Psoas muscle (tissue), 8 donors: ENCODE measurements at places on chromosomes 6 and 20.
A peak's percentile ranks its signal among the peaks of the same experiment; 100 is the strongest.

GRCh38 chr6:143594647-143595046 lies 83.1 kb upstream of the PHACTR2 start:
- no peak for DNase-seq

DNA sequence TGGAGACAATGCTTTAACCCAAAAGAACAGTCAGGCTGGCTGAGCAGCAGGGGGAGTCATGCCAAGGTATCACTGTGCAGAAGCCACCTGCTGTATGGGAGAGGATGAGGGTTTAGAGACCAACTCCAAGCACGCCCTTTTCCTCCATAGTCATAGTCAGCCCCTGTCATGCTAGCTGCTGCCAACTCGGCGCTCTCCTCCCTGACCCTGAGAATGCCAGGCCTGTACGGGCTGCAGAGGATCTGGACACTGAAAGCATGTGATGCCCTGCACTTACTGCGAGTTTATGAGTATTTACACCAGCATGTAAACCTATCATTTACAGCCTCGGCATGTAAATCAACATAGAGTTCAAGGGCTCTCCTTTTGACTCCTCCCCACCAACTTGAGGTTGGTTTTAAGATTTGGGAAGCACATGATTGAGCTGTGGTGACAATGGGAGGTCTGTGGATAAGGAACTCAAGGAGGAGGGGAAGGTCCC lies 11.7 kb upstream of the SCUBE3 start:
- DNase-seq, result no peak

- DNase-seq, result no peak
These were observed 42.6 kb downstream of the RBM38 start for GRCh38 chr20:57433657-57434389.

DNA sequence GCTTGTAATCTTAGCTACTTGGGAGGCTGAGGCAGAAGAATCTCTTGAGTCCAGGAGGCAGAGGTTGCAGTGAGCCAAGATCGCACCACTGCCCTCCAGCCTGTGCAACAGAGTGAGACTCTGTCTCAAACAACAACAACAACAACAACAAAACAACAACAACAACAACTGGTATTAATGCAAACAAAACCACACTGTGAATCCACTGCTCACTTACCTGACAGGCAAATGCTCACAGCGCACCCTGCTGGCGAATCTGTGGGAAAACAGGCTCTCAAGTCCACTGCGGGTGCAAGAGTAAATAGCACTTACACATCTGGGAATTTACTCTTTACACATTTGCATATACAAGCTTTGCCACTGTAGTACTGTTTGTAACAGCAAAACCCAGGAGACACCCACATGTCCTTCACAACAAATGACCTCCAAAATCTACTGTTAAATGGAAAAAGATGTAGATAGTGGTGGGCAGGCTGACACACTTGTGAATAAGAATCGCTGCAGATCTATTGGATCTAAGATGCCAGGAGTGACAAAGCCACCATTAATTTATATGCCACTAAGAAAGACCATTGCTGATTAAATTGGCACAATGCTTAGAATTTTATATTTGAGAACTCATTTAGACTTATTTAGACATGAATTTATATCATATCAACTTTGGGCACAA lies 29.3 kb downstream of the NSFL1C start:
- peak; percentile 87 for DNase-seq

DNA sequence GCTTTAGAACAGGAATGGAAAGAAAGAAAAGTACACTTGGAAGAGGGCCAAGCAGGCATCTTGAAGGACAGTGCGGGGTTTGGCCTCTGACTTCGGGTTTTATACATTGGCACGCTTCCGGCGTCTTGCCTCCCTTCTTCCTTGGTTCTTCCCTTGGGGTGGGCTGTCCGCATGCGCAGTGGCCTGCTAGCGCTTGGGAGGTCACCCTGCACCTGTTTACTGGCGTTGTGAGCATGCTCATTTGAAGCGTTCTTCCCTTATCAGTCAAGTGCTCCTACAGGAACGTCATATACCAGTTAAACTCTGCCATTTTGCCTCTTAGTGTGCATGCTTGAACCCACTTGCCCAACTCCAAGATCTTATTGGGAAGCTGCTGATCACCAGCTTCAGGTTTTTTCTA lies 230.0 kb downstream of the TTLL2 start:
- DNase-seq, result no peak

DNA sequence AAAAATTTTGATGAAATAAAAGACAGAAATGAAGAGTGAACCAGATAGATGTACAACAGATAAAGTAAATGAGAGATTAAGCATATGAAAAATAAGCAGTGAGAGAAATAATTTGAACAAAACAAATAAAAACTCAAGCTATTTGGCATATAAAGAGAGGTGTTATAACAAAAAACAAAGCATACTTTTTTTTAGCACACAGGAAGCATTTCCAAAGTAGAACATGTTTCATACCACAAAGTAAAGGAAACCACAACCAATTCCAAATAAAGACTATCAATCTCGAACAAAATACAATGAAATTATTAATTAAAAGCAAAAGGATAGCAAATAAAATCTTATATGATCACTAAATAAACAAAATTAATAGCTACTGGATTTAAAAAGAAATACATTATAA lies 6.8 kb downstream of the THEMIS start:
- no peak for DNase-seq
